ENCODE measurements at places on chromosomes 12 and 14.

- DNase-seq: no peak
These were observed 1112.6 kb downstream of the SLC6A15 start for GRCh38 chr12:83800022-83800421.

DNA sequence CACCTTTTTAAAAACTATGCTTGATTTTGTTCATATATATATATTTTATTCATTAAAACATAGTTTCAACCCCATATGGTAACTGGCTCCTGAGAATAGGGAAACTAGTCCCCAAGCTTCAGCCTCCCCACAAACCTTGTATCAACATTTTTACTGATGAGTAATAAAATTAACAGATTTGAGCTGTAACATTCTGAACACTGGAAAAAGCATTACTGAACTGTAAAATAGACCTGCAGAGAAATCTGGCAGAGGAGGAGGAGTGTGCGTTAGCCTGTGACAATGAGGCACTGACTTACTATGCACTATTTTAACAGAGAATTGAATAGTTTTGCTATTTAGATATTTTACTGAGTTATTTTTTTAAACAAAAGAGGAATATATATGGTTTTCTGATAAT is 43.1 kb downstream of the FRS2 start:
- DNase-seq: no peak

- DNase-seq: no peak
These were observed 5.0 kb downstream of the HNRNPC start for GRCh38 chr14:21264025-21264801.

- no peak for DNase-seq
These were observed 468.1 kb downstream of the BTG1 start for GRCh38 chr12:91677556-91677955.

- DNase-seq: no peak
These were observed 469.9 kb downstream of the DPF3 start for GRCh38 chr14:72423957-72424356.

DNA sequence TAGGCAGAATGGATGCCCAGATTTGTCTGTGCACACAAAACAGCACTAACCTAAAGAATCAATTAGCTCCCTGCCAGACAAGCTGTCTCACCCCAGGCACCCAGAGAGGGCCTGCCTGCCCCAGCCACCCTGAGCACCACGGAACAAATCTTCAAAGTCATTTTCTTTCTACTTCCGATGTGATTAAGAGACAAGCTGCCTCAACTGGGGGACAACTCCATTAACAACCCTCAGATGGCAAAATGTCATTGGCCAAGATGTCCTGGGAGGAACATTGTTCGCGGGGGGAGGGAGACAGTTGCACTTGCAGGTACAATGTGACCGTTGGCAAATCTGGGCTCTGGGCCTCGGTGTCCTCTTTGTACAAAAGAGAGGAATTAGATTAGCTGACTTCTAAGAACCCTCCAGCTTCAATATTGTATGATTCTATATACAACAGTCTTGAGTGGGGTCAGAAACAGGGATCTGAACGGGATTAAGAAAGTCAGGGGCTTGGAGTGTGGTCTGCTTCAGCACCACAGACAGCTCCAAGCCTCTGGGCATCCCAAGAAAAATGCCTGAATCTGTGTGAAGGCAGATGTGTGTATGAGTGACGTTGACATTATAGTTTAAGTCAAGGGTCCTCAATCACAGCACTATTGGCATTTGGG is 42.8 kb upstream of the CMKLR1 start:
- DNase-seq: peak; percentile 23

DNA sequence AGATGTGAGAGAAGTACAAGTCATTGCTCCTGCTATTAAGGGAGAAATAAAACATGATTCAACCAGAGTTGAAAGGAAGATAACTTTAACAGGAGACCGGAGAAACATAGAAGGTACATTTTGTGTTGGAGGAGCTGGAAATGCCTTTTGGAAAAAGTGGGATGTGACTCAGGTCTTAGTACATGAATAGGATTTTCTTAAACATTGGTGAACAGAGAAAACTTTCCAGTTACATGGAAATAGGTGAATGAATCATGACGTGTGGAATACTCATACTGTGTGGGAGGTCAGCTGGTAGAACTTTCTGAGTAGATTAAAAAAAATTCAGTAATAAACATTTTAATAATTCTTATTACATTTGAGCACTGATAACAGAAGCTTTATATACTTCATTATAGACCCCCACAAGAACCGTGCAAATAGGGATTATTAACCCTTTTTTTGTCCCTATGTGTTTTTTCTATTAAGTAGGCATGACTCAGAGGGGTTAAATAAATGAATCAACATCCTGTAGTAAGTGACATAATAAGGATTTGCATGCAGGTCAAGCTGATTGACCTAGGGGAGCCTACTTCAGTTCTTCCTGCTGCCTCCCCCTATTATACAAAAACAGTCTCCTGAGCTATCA is 710.5 kb downstream of the NOVA1 start:
- no peak for DNase-seq

- DNase-seq: no peak
These were observed 162.7 kb downstream of the KITLG start for GRCh38 chr12:88417531-88417930.

GRCh38 chr14:78566026-78566858 is 396.1 kb downstream of the NRXN3 start:
- DNase-seq: peak; percentile 70

DNA sequence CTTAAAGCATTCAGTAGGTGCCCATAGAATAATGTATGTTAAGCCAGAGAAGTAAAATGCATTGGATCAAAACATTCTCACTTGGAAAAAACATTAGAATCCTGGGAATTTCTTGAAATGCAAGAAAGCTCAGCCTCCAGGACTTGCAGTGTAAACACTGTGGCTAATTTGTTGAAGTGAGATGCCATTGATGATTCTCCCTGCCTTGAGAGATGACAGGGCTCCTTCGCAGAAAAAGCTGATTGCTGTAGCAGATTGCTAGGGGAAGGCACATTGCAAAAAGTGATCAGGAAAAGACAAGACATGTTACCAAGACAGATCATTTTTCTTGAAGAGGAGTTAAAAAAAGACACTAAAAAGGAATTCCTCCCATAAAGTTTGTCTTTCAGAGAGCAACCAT is 204.2 kb upstream of the HMGA2 start:
- DNase-seq: no peak

DNA sequence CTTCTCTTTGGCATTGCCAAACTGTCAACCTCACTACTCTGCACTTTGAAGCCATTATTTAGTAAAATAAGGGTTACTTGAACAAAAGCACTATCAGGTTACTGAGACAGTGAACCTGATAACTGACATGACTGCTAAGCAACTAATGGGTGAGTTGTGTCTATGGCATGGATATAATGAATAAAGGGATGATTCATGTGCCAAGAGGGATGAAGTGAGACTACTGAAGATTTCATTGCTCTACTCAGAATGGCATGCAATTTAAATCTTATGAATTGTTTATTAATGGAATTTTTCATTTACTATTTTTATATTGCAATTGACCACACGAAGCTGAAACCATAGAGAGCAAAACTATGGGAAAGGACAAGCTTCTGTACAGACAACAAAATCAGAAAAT is 74.4 kb downstream of the CEP128 start:
- no peak for DNase-seq

- DNase-seq: no peak
These were observed 20.5 kb downstream of the UBC start for GRCh38 chr12:124893792-124894516.

DNA sequence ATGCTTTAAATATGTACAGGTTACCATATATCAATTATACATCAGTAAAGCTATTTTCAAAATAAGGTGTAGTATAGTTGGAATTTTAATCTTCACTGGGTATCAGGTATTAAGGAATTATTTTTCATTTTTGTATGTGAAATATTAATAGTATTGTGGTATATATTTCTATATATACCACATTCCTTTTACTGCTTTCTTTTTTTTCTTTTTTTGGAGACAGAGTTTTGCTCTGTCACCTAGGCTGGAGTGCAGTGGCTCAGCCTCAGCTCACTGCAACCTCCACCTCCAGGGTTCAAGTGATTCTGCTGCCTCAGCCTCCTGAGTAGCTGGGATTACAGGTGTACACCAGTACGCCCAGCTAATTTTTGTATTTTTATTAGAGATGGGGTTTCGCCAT is 36.6 kb downstream of the BICDL1 start:
- no peak for DNase-seq

DNA sequence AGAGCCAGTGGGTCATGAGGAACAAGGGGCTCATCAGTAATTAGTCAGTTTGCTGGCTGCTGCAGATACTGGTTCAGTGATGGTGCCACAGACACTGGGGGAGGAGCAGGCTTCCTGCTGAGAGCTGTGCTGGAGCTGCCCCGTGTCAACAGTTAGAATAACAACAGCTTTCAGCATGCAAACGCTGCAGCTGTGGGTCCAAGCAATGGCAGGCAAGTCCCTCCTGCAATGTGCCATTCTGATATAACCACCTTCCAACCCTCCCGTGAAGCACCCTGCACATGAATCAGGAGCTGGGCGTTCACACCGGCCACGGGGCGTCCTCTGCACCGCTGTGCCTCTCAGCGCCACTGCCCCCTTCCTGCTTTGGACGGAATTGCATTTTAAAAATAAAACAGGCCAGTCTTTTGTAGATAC is 258.4 kb upstream of the SFSWAP start:
- DNase-seq: peak; percentile 46

DNA sequence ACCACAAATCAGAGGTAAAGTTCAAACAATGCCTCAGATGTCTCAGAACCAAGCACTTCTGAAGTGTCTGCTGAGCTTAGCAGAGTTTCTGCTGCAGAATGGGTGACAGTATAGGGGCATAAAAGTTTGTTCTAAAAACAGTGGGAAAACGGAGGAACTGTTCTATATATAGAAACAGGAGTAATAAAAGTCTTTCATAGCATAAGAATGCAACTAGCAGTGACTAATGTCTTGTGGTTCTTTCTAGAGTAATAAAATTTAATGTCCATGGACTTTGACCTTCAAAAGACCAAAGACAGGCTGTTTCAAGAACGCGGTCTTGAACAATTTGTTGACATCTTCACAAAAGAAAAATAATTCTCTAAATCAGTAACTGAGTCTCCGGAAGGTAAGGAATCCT is 107.5 kb upstream of the FAR2 start:
- peak; percentile 19 for DNase-seq

GRCh38 chr14:61553730-61554641 is 141.3 kb upstream of the HIF1A start:
- DNase-seq: no peak

GRCh38 chr14:49240383-49240782 is 345.8 kb downstream of the RPS29 start:
- DNase-seq: no peak

DNA sequence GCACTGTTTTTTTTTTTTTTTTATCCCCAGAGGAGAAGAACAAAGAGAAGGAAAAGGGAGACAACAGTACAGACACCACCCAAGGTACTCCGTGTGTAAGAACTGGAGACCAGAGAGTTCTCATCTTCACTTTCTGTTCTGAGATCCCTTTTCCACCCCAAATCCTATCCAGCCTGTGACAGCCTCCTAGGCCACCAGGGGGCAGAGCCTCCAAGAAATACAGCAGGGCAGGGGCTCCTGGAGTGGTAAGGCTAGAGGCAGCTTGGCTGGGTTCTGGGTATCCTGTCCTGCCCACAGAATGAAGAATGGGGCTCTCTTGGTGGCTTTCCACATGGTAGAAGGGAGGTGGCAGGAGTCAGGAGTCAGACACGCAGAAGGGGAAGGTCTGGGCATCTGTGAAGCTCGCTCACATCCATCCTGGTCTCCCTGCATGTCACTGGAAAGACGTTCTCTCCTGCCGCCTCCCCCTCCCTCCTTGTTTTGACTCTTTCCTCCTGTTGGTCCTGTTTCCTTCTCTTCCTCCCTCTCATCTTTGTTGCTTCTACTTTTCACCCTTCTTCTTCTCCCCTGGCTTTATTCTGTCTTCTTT is 12.0 kb downstream of the CLSTN3 start:
- DNase-seq: peak; percentile 72

DNA sequence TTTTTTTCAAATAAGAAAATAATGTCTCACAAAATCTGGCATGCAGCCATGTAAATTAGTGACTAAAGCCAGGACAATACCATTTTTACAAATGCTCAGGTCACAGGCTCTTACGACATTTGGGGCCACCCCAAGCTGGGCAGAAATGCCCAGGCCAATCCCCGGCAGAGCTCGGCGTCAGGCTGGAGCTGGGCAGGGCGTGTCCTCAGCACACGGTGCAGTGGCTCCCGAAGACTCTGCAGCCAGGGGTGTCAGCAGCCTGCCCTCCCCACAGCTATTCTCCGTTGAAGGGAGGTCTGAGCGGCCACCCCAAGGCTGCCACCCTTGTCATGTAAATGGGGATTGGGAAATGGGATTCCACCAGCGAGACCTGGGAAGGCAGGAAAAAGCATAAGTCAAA is 158.6 kb downstream of the DICER1 start:
- DNase-seq: no peak

GRCh38 chr12:102759466-102759865 is 157.6 kb downstream of the PAH start:
- no peak for DNase-seq

DNA sequence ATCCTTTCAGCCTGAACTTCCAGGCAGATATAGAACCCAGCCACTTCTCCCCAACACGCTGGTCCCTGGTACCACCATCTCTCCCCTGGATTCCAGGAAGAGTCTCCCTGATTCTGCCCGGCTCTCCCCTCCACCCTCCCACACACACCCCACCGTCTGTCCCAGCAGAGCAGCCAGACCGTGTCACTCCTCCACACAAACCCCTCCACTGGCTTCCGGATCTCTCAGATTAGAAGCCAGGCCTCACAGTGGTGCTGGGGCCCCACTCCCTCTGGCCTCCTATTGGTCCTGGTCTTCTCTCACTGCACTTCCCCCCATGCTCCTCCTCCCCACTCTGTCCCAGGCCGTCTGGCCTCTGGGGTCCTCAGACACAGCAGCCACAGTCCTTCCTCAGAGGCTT is 52.4 kb upstream of the CDKN3 start:
- DNase-seq: no peak

DNA sequence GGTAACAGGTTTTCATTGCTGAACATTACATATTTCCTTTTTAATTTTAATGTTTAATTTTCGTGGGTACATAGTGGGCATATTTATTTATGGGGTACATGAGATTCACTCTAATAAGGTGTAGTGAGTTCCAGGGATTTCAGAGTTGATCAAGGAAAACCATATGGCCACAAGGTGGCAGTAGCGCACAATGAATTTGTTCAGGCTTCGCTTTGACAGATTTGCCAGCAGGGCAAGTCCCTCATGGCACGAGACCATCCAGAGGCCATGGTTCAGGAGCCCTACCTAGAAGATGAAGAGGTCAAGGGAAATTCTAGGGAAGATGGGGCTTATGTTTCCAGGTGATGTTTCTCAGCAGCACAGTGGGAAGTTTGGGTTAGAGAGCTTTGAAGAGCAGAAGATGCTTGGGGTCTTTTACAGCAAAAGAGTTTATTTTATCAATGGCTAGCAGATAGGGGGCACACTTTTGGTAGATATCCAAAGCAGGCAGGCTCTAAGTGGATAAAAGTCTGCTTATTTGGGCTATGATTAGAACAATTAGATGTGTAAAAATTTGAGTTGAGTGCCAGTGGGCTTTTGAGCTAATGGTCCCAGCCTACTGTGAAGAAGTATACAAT is 1004.4 kb downstream of the AACS start:
- DNase-seq: peak; percentile 47

DNA sequence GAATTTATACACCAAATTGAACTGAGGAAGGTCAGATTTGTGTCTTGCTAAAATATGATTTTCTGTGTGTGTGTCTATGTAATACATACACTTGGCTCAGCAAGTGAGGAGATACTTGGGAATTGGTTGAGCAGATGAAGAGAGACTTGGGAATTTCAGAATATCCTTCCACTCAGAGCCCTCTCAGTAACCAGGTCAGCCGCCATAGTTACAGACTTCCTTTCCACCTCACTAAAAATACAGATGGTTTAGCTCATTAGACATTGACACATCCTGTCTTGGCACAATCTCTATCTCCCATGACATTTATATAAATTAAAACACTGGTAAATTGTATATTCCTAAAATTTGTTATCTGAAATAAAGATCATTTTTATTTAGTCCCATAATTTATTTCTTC is 15.9 kb downstream of the PIK3C2G start:
- no peak for DNase-seq

All from HEK293T (cell line).